Stimulated activated CD4-positive, alpha-beta T cell treated with anti-CD3 and anti-CD28 coated beads, Interleukin-1b, Interleukin-23, amount 100 ng/mL, for 1 hour (primary cell): ENCODE measurements at places on chromosomes 5 and 9.

GRCh38 chr5:61053937-61054336 lies 108.3 kb downstream of the SMIM15 start:
- no peak for DNase-seq

DNA sequence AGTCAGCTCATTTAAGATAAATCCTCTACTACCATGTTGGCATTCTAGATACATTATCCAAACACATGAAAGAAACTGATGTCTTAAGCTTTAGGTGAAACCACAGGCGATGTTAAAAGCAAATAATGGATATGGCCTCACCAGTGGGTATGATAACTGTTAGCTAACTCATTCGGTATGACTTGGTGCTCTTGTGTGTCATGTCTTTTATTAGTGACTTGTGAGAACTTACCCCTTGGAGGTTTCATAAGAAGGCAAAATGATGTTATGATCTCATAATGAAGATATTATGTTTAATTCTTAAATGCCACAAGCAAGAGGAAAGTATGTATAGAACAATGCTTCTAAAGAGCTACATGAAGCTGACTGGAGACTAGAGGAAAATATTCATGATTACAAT lies 1227.0 kb downstream of the EFNA5 start:
- no peak for DNase-seq

GRCh38 chr9:27532046-27532445 lies 2.4 kb upstream of the MOB3B start:
- DNase-seq: no peak

DNA sequence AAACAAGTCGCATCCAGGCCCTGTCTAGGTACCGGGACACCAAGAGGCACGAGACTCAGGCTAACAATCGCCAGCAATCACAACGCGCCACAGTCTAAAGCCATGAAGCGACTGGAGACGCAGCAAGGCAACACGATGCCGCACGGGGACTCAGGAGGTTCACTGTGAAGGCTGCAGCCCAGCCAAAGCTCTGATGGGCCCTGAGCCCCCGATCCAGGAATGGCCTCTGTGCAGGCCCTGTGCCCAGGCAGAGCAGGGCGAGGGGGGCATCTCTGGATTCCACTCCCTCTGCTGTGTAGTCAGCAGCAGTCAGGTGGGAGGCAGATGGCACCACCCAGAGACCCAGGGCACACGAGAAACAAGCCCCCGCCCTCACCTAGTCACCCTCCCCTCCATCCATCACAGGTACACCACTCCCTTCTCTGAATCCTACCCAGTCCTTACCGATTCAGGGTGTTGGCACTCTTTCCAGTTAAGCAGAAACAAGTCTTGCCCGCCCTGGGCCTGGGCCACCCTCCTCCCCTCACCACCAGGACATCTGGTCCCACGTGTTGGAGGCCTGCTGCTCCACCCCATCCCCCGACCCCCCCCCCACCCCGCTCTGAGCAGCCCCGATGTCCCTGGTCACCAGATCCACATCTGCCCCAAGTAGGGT lies 1.1 kb downstream of the RALGDS start:
- DNase-seq: no peak

DNA sequence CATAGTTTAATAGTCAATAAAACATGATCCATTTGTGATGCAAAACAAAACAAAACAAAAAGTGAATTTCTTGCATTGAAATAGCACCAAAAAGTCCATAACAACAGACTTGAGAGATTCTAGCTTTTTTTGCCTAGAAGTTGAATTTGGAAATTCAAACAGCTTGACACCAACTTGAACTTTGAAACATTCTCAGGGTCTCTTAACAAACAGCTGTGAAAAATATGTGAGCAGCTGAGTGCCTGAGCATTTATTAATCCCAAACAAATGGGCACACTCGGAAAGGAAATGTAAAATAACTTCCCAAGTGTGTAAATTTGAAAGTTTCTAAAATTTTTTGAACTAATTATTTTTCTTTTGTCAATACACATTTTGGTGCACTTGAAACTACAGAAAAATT lies 56.0 kb upstream of the HMHB1 start:
- no peak for DNase-seq

- no peak for DNase-seq
Observed at GRCh38 chr5:14156650-14157492, 13.7 kb downstream of the TRIO start.

GRCh38 chr5:122267185-122267584 lies 44.9 kb upstream of the SNCAIP start:
- DNase-seq: no peak

GRCh38 chr9:111034170-111034897 lies 3.9 kb downstream of the LPAR1 start:
- no peak for DNase-seq

DNA sequence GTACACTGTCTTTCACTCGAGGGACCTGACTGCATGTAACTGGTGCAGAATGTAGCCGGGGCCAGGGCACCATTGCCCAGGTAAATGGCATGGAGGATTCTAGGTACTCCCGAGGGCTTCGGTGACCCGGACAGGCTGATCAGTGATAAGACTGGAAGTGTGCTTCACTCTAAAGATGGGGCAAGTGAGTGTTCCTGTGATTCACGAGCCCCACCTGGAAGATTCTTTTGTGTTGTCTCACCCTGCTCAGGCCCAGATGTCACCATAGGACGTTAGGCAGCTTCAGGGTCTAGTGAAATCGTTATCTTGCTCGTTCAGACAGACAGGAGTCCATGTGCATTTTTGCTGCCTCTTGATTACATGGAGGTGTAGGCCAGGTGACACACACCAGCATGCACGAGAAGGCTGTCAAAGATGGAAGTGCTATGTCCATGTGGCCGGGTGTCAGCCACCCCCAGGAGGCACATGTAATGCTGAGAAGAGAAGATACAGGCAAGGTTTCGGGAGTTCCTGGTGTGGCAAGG lies 73.9 kb downstream of the WNK2 start:
- DNase-seq: no peak

DNA sequence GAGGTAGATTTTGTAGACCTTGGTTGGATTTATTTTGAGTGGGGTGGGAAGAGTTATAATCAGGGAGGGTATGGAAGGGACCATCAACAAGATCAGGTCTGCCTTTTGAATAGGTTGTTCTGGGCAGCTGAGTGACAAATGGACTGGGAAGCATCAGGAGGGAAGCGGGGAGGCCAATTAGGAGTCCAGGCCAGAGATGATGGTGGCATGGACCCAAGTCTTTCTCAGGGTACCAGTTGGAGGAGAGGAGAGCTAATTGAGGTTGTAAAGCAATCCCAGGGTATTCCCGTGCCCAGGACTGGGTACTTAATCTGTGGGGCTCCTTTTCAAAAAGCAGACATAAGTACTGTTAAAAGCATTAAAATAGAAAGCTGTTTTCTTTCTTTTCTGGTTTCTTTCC lies 88.9 kb downstream of the ARHGAP26 start:
- no peak for DNase-seq

GRCh38 chr5:135375040-135375793 lies 23.8 kb downstream of the MACROH2A1 start:
- DNase-seq: no peak

- DNase-seq: no peak
Observed at GRCh38 chr9:98369471-98369870, 114.0 kb upstream of the TBC1D2 start.

- no peak for DNase-seq
Observed at GRCh38 chr5:56729488-56729887, 85.9 kb upstream of the MAP3K1 start.

DNA sequence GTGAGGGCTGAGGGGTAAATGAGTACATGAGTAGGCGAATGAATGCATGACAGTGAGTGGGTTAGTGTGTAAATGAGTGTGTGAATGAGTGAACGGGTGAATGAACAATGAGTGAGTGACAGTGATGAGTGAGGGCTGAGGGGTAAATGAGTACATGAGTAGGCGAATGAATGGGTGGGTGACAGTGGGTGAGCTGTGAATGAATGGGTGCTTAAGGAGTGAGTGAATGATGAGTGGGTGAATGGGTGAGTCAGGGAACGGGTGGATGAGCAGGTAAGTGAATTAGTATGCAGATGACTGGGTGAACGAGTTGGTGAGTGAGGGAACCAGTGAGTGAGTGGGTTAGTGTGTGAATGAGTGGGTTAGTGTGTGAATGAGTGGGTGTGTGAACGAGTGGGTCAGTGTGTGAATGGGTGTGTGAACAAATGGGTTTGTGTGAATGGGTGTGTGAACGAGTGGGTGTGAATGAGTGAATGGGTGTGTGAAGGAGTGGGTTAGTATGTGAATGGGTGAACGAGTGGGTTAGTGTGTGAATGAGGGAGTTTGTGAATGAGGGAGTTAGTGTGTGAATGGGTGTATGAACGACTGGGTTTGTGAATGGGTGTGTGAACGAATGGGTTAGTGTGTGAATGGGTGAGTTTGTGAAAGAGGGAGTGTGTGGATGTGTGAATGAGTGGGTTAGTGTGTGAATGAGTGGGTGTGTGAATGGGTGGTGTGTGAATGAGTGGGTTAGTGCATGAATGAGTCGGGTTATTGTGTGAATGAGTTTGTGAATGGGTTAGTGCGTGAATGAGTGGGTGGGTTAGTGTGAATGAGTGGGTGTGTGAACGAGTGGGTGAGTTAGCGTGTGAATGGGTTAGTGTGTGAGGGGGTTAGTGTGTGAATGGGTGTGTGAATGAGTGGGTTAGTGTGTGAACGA lies 32.9 kb downstream of the NKD2 start:
- no peak for DNase-seq

DNA sequence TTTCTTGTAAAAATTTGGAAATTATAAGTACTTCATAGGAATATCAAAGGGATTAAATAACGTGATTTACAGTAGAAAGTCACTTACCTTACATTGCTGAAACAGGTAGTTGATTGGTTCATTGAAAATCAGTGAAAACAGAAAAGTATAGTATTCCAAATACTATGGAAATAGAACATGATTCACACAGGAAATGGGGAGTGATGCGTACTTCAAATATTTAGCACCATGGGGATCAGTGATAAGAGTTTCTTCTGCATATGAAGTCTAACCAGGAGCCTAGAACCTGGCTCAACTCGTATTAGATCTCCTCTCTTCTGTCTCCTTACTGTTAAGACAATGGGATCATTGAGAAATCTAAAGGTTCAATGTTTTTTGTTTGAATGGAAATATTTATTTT lies 133.3 kb downstream of the FAM174A start:
- DNase-seq: no peak

GRCh38 chr5:62093411-62093810 lies 212.6 kb upstream of the KIF2A start:
- no peak for DNase-seq

- no peak for DNase-seq
Observed at GRCh38 chr5:176810081-176810597, at the start of gene UNC5A. UNC5A (plus strand) TSS chr5:176810559; CDS start chr5:176810751, 192 bp downstream.

DNA sequence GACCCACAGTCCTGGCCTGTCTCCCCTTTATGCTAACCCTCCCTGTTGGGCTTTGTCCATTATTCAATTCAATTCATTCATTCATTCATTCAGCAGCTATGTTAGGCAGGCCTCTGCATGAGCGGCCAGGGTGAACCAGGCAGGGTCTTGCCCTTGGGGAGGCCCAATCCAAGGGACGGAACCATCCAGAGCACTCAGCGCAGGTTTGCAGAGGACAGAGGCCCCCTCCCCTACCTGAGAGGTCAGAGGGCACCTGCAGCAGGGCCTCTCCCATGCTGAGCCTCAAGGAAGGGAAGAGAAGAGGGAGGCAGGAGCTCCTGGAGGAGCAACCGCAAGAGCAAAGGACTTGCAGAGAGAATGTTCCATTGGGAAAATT lies 61.4 kb downstream of the C9orf50 start:
- no peak for DNase-seq

DNA sequence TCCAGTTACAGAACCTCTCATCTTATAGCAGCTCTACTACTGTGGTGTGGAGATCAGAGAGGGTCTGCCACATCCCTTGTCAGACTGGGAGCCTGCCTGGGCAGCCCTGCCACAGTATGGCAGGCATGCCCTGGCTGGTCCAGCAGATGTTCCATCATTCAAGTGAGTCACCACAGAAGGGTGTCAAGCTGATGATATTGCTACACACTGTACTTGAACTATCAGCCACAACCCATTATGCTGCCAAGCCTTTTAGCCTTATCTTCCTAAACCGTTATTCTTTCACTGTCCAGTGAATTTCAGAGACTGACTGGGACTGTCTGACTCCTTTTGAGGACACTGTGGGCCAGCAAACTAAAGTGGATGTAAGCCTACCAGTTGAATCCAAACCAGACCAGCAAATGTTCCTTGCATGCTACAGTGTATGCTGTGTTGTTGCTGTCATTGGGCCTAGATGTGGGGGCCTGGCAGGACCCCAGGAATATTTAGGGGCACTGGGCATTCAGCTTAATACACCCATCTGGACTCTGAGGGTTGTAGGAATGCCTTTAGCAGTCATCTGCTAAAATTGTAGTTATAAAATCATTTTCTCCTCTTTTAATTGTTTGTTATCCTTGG lies 202.6 kb downstream of the NR3C1 start:
- no peak for DNase-seq

GRCh38 chr5:7717691-7718090 lies 133.2 kb downstream of the CFAP90 start:
- no peak for DNase-seq

DNA sequence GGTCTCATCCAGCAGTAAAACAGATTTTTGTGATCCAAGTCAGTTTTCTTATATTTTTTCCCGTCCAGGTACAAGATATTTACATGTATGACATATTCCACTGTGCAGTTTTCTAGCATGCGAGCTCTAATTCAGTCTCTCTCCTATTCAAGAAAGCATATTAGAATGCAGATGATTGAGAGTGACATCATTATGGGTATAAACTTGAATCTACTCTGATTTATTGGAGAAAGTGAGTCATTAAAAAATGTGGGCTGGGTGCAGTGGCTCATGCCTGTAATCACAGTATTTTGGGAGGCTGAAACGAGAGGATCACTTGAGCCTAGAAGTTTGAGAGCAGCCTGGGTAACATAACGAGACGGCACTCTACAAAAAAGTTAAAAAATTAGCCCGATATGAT lies 6.2 kb downstream of the FER start:
- no peak for DNase-seq

GRCh38 chr5:88659529-88660263 lies 223.3 kb downstream of the MEF2C start:
- no peak for DNase-seq

DNA sequence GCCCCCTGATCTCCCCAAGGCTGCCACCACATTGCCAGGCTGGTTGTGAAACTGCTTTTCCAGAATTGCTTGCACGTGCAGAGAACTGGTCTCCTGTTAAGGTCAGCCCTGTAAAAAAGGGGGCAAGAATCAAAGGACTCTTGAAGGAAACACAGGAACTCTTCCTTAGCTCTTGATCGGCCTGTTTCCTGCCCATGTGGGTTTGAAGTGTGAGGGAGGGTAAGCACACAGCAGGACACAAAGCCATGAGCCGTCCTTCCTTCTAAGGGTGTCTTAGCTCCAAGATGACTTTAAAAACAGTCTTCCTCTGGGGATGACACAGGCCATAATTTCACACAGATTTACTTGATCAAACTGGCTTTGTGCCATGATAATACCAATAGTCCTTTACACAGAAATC lies 36.1 kb downstream of the TEK start:
- DNase-seq: no peak

- no peak for DNase-seq
Observed at GRCh38 chr5:68822796-68823195, 271.0 kb upstream of the SLC30A5 start.

DNA sequence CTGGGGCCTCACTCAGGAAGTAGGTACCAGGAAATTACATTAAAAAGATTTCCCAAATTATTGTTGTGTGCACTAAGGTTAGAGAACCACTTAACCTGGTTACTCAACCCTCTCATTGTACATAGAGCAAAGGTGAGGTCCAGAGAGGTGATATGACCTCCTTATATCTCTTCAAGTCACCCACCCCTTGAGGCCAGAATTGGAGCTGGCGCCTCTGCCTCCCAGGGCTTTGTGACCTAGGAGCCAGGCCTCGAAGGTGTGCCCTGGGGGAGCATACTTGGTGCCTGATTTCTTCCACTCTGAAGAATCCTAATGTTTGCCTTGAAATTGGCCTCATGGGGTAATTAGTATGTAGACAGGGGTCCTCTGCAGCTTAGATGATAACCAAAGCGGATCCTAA lies 95.1 kb upstream of the CTSL start:
- no peak for DNase-seq
